ENCODE measurements at places on chromosomes 2 and 18.

GRCh38 chr2:191710411-191710900 is 32.5 kb downstream of the NABP1 start:
- DNase-seq, result no peak

- DNase-seq, result no peak
These were observed 38.6 kb upstream of the NCOA1 start for GRCh38 chr2:24452502-24452885.

GRCh38 chr2:218832520-218832919 is 917 bp upstream of the PRKAG3 start:
- DNase-seq, result no peak

DNA sequence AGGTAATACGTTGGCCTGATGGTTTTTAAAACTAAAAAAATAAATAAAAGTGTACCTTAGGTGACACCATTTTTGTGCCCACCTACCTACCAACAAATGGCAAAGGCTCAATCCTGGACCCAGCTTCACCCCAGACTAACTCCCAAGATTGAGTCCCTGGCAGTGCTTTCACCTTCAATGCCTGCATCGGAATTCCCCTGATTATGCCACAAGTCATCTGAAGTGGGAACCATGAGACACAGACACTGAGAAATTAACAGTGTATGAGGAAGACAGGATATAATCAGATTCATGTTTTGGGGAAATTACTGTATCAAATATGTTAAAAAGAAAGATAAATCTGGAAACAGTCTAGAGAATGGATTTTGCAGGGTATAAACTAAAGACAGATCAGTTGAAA is 41.6 kb downstream of the ZBTB14 start:
- DNase-seq, result no peak

DNA sequence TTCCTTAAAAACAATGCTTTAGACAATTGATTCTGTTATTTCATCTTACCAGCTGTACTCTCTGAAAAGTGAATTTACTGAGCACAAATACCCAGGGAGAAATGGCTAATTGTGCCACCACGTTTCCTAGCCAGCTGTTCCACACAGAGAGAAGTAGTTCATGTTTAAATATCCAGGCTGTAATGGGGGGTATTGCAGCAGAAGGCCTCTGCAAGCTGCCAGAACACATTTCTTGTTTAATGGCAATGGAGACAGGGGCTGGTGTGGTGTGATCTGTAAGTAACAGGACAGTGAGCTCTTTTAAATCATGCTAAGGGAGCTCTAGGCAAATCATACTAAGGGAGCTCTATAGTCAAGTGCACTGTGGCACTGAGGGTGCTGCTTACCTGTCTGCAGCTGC is 809.2 kb downstream of the CNTNAP5 start:
- no peak for DNase-seq

DNA sequence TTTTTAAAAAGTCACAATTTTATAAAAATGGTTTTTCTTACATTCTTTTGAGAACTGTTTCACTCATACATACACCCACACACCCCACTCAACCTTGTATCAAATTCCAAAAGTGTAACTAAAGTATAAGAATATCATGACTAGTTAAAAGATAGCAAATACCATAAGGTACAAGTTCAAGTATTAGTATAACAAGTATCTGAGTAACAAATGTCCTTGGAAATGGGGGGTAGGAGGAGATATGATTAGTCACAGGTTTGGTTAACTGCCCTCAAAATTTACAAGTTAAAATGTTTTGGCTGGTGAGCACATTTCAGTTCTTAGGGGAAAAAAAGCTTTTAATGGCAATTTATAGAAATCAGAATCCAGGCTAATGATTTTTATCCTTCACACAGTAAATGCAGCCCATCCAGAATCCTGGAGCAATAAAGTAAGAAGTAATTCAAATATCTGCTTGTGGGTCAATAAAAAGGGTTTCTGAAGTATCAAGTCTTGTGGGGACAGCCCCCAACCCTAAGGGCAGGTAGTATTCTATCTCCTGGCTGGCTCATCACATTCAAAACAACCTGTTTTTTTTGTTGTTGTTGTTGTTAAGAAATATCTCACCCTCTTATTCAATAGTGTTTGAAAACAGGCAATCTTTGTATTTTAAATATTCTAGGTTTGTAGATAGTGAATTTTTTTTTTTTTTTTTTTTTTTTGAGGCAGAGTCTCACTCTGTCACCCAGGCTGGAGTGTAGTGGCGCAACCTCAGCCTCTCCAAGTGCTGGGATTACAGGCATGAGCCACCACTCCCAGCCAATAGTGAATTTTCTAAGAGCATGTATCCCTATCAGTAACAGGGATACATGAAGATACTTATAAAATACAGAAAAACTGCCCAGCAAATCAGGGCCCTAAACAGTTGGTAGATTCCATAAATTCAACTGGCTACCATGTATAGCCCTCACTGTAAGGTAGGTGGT is 14.5 kb downstream of the IAH1 start:
- no peak for DNase-seq

- DNase-seq, result no peak
These were observed 152.6 kb upstream of the KYNU start for GRCh38 chr2:142724713-142725349.

- no peak for DNase-seq
These were observed 61.1 kb downstream of the ANTXR1 start for GRCh38 chr2:69073928-69074570.

DNA sequence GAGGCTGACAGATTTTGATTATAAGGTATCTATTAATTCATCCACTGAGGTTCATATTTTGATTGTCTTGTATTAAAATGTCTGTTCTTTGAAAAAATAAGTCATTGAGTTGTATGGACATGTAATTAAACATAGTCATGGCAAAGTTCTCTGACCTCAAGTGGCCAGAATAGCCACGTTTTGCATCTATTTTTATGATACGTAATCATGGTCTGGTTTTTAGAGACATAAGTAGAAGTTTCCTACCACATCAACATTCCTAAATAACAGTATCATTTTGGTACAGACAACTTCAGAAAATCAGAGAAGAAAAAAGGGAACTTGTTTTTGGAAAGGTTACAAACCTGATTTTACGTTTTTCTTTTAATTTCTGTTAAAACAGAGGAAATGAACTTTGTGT is 47.6 kb downstream of the COL5A2 start:
- no peak for DNase-seq

- no peak for DNase-seq
These were observed 179.2 kb downstream of the RIT2 start for GRCh38 chr18:42936289-42936688.

DNA sequence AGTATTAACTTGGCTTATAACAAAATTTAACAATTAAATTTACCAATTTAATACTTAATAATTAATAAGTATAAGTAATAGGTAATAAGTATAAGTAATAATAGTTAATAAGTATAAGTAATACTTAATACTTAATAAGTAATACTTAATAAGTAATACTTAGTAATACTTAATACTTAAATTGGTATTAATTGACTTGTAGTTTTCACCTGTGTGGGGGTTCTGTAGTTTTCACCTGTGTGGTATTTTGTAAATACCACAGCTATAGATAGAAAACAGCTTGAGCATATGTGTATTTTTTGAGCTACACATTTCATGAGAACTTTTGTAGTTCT is 55.4 kb downstream of the MAPRE2 start:
- no peak for DNase-seq

GRCh38 chr2:108641756-108642155 is 77.5 kb upstream of the RANBP2 start:
- no peak for DNase-seq

- DNase-seq, result peak; percentile 83
These were observed 7.5 kb downstream of the SERTAD2 start for GRCh38 chr2:64646007-64646880.

DNA sequence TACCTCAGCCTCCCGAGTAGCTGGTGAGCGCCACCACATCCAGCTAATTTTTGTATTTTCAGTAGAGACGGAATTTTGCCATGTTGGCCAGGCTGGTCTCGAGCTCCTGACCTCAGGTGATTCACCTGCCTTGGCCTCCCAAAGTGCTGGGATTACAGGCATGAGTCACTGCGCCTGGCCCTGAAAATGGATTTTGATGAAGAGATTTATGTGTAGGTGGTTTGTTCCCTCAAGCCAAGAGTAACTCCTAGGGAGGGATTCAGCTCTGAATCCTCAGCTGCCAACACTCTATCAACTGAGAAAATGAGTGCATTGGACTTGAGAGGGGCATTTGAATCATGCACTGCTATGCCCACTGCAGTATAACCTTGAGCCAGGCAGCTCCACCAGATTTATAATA is 17.5 kb upstream of the LIPG start:
- no peak for DNase-seq

- DNase-seq, result no peak
These were observed 39.0 kb downstream of the FER1L5 start for GRCh38 chr2:96681540-96681939.

GRCh38 chr2:235170536-235171521 is 219.0 kb downstream of the SH3BP4 start:
- DNase-seq, result no peak

GRCh38 chr18:54616220-54616848 is 25.3 kb downstream of the DYNAP start:
- DNase-seq, result no peak

DNA sequence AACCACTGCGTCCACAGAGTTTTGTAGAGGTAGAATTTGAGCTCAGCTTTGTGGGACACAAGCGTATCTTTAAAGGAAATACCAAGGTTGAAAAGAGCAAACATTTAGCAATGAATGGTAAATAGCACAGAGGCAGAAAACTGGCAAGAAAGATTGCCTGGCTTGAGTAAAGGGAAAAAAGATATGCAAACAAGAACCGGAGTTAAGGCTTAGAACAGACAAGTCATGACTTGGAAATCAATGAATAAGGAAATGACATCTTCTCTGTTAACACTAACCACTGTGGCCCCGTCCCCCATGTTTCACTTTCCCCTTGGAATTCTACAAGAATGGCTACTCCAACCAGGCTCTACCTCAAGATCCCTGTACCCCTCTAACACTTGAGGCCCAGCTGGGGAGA is 3.8 kb downstream of the STAM2 start:
- no peak for DNase-seq

GRCh38 chr2:234629596-234629995 is 132.7 kb upstream of the ARL4C start:
- no peak for DNase-seq

DNA sequence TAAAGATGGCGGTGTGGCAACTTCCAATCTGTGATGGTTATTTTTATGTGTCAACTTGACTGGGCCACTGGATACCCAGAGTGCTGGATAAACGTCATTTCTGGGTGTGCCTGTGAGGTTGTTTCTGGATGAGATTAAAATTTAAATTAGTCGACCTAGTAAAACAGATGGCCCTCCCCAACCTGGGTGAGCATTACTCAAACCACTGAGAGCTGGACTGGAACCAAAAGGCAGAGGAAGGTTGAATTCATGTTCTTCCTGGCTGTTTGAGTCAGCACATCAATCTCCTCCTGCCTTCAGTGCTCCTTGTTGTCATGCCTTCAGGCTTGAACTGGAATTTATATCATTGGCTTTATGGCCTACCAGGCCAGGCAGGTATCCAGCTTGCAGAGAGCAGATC is 190.8 kb upstream of the RGPD4 start:
- DNase-seq, result no peak

GRCh38 chr2:199378948-199379650 is 78.6 kb downstream of the SATB2 start:
- DNase-seq, result no peak

DNA sequence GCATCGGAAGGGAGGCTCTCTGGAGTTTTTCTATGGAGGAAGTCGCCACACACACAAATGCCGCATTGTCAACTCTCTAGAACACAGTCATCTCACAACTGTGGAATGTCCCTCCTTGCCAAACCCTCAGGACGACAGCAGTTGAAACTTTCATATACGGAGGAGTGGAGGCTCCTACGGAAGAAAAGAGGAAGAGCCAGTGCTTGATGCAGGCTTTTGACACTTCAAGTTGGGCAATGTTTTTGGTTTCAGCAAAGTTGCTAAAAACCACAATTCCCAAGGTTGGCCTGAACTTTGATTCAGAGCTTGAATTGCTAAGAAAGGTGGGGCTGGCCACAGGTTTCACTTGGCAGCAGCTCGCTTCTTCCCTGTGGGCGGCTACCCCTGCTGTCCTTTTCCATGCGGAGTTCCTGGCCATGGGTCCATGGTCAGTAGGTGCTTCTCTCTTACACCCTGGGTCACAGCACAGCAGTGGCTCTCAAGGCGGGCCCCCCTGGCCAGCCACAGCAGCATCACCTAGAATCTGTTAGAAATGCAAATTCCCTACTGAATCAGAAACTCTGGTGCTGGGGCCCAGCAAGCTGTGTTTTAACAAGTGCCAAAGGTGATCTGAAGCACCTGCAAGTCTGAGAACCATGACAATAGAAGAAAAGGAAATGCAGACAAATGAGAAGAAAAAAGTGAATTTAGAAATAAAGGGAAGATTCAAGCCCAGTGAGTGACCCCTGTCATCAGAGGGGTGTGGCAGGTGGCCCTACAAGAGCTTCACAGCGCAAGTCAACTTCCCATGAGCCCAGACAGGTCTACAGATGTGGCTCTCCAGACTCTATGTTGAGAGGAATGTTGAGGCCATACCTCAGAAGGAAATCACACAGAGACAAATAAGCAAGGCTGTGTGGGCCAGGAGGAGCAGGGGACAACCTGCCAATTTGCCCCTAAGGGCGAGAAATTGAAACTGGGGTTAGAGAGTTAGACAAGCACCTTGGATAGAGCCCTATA is 856.4 kb downstream of the RNF144A start:
- no peak for DNase-seq

DNA sequence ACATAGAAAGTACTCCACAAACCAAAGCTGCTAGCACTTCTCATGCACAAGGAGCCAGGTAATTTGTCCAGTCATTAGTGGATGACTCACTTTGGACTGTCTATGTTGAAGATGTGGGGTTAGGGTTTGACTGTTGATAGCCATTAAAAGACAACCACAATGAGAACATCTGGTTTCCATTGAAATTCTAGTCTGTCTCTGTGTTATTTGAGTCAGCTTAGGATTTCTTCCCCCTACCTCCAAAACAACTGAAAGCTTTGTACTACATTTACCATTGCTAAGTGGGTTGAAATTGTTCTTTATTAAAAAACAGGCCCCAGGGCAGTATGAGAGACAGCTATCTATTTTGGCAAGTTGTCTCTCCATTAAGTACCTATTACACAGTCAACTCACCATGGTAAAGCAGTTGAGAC is 50.2 kb upstream of the ANKRD44 start:
- no peak for DNase-seq

Data from natural killer cell (primary cell).